ENCODE measurements at places on chromosomes 3 and 15. TPM values are rescaled to one million over a fixed set of nuclear protein-coding genes. Genes with fewer than 3 reads are reported as not detected.

The EXD1 gene
- 0.02 TPM for polyA plus RNA-seq

The LMAN1L gene
- polyA plus RNA-seq, result 0.02 TPM

GRCh38 chr3:270688-271087, 74.1 kb downstream of the CHL1 start:
- H3K27me3 ChIP-seq, result no peaks in the 10 kb centered on the region
- no peak overlapping the region for H3K4me3 ChIP-seq
- H3K36me3 ChIP-seq, result no peaks in the 10 kb centered on the region
- no peaks in the 10 kb centered on the region for H3K4me1 ChIP-seq

- H3K27ac ChIP-seq, result no peak overlapping the region
- H3K4me1 ChIP-seq, result no peaks in the 10 kb centered on the region
- H3K27me3 ChIP-seq, result no peaks in the 10 kb centered on the region
- no peak for DNase-seq
- H3K4me3 ChIP-seq, result no peak overlapping the region
- H3K36me3 ChIP-seq, result peaks cover 17% of the 10 kb centered on the region
Measured at GRCh38 chr15:42996871-42997270, 76.3 kb upstream of the TTBK2 start.

- peak overlapping the region; percentile 34 for H3K27ac ChIP-seq
- no peaks in the 10 kb centered on the region for H3K27me3 ChIP-seq
- peaks cover 5% of the 10 kb centered on the region for H3K4me1 ChIP-seq
- no peak for DNase-seq
- no peak overlapping the region for H3K4me3 ChIP-seq
Measured at GRCh38 chr3:98730338-98730737, 32.8 kb upstream of the ST3GAL6 start.

- no peaks in the 10 kb centered on the region for H3K36me3 ChIP-seq
- H3K4me1 ChIP-seq, result no peaks in the 10 kb centered on the region
- peaks cover 13% of the 10 kb centered on the region for H3K27me3 ChIP-seq
Measured at GRCh38 chr15:73357999-73358665, 10.6 kb downstream of the HCN4 start.

GRCh38 chr15:70297465-70298058, 199.8 kb upstream of the TLE3 start:
- H3K4me1 ChIP-seq, result peaks cover 24% of the 10 kb centered on the region
- no peak overlapping the region for H3K27ac ChIP-seq
- no peaks in the 10 kb centered on the region for H3K27me3 ChIP-seq
- no peaks in the 10 kb centered on the region for H3K36me3 ChIP-seq

GRCh38 chr15:39589193-39589814, 8.4 kb downstream of the THBS1 start:
- no peak overlapping the region for H3K27ac ChIP-seq
- DNase-seq, result no peak
- H3K27me3 ChIP-seq, result no peaks in the 10 kb centered on the region
- 0 out of 2 replicates have a peak, but pooled peaks cover 9% of the 10 kb centered on the region for H3K4me1 ChIP-seq
- H3K4me3 ChIP-seq, result no peak overlapping the region

GRCh38 chr15:68209272-68209671, 4.1 kb upstream of the CALML4 start:
- H3K4me3 ChIP-seq, result no peak overlapping the region
- H3K27ac ChIP-seq, result no peak overlapping the region
- H3K36me3 ChIP-seq, result peaks cover 2% of the 10 kb centered on the region
- H3K27me3 ChIP-seq, result no peaks in the 10 kb centered on the region

GRCh38 chr15:38671675-38672254, 107.2 kb upstream of the RASGRP1 start:
- H3K36me3 ChIP-seq, result no peaks in the 10 kb centered on the region
- H3K4me1 ChIP-seq, result no peaks in the 10 kb centered on the region
- DNase-seq, result peak; percentile 9
- H3K27ac ChIP-seq, result no peak overlapping the region
- H3K27me3 ChIP-seq, result peaks cover 13% of the 10 kb centered on the region

DNA sequence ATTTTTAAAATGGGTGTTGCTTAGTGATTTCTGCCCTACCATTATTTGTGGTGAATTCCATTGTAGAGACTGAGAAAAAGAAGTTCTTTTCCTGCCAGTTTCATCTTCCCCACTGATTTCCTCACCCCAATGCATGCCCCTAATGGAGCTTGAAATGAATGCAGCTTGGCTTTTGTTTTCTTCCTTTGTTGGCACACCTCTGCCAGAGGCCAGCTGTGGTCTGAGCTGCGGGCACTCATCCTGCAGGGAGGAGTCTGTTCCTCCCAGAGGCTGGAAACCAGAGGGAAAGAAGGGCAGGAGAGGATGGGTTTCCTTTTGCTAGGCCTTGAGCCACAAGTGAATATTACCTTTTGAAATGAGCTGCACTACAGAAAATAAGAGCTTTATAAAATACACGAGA, 9.3 kb upstream of the ST8SIA2 start:
- H3K4me3 ChIP-seq, result no peak overlapping the region
- no peaks in the 10 kb centered on the region for H3K4me1 ChIP-seq
- H3K27me3 ChIP-seq, result no peaks in the 10 kb centered on the region
- no peak overlapping the region for H3K27ac ChIP-seq
- no peak for DNase-seq
